ENCODE measurements at places on chromosomes 5 and 9.

- DNase-seq, result no peak
These were observed 83.8 kb upstream of the GNA14 start for GRCh38 chr9:77731930-77732329.

GRCh38 chr9:121073038-121073437 is 1.7 kb upstream of the CNTRL start:
- no peak for DNase-seq

DNA sequence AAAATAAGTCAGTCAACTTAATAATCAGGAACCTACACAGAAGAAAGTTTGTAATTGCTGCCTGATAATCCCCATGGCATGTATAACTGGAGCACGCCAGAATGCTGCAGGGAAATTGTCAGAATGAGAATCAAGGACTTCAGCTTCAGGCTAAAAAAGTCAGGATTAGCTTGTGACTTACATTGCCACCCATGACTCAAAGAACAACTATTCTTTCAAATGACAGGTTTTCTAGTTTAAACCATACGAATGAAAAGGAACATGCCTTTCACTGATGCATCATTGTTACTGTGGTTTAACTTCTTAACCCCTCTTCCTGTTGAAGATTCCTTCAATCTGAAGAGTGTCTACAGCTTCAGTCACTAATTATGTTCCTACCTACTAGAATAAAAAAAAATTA is 112.4 kb downstream of the ISL1 start:
- no peak for DNase-seq

DNA sequence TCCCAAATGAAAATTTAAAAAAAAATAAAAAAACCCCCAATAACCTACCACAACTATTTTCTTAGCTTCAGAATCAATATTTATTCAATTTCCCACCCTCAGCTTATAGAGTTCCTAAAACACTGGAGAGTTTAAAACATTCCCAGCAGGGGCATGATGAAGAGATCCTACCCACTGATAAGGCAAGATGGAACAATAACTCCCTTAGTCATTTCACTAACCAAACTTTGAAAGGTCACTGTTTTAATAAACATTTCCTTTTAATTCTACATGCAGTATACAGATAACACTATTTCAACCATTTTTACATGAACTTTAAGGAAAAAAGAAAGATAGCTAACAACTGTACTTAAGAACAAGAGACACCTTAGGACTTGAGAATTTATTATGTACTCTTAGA is 34.9 kb upstream of the ACOT12 start:
- DNase-seq, result no peak

- DNase-seq, result no peak
These were observed 253.5 kb upstream of the GRIN3A start for GRCh38 chr9:101991926-101992325.

- no peak for DNase-seq
These were observed 155.0 kb downstream of the NFIB start for GRCh38 chr9:14158916-14159315.

DNA sequence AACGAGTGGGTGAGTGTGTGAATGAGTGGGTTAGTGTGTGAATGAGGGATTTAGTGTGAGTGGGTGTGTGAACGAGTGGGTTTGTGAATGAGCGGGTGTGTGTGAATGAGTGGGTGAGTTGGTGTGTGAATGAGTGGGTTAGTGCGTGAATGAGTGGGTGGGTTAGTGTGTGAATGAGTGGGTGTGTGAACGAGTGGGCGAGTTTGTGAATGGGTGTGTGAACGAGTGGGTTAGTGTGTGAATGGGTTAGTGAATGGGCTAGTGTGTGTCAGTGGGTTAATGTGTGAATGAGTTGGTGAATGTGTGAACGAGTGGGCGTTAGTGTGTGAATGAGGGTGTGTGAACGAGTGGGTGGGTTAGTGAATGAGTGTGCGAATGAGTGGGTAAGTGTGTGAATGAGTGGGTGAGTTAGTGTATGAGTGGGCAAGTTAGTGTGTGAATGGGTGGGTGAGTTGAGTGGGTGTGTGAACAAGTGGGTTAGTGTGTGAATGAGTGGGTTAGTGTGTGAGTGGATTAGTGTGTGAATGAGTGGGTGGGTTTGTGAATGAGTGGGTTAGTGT is 39.6 kb downstream of the NKD2 start:
- no peak for DNase-seq

GRCh38 chr5:80070338-80071056 is 35.3 kb downstream of the THBS4 start:
- no peak for DNase-seq

GRCh38 chr9:71740199-71740598 is 28.1 kb downstream of the CEMIP2 start:
- DNase-seq, result no peak

GRCh38 chr9:88313364-88314220 is 74.7 kb upstream of the SPIN1 start:
- peak; percentile 74 for DNase-seq

DNA sequence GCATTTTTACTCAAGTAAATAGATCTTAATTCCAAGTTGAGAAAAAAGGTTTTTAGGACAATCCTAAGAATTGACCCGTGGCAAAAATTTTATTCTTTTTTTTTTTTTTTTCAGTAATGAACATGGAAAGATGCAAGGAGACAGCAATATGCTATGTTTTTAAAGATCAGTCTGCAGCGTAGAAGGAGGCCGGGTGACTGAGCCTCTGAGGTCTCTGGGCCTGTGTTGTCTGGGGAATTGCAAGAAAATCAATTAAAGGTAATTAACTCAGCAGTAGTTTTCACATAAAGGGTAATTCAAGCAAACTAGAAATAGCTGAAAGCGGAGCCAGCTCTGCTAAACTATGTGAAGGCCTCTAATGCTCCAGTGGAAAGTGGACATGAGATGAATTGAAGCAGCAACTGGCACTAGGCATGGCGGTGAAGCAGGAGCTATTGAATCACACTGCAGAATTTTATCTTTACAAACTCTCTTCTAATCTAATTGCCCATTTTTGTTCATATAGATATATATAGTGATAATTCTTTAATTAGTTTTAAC is 285.2 kb upstream of the ITGA1 start:
- no peak for DNase-seq

DNA sequence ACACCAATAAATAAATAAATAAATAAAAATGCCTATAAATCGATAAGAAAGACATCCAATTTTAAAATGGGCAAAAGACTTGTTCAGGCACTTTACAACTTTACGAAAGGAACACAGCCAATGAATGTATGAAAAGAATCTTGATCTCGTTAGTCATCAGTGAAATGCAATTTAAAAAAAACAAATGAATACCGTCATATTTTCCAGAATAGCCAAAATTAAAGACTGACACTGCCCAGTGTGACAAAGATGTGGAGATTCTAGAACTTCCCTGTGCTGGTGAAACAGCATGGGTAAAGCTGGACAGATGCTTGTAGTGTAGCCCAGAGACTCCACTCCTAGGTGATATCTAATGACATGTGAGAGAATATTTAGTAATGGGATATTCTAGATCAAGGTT is 127.1 kb downstream of the GOLPH3 start:
- no peak for DNase-seq

GRCh38 chr5:14775857-14776256 is 95.7 kb downstream of the ANKH start:
- no peak for DNase-seq

DNA sequence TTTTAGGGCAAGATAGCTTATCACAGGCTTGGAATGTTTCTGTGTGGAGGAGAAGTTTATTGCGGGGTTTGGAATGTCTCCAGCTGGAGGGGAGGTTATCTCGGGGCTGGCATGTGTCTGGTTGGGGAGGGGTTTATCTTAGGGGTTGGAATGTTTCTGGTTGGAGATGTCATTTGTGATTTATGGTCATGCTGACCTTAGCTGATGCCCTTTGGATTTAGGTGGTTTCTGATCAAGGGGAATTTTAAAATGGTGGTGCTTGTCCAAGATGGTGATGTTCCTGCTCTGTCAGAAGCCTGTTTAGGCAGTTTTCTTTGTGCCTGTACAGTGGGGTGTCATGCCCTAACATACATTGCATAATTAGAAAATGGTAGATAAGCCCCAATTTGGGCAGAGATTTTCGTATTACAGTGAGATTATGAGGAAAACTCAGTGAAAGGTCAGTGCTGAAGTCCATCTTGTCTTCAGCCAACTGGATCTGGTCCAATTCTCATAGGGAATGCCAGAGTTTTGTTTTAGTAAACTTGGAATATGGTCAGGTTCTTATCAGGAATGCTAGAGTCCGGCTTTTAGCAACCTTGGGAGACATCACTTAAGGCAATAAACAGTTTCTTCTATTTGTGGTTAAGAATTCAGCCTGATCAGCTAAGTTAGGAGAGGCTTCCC is 14.3 kb downstream of the CDK20 start:
- DNase-seq, result no peak
